ENCODE measurements at places on chromosomes 7 and 10. TPM values are rescaled to one million over a fixed set of nuclear protein-coding genes. Genes with fewer than 3 reads are reported as not detected.

SLC26A3 gene
- 2.1 TPM for total RNA-seq

TYW1B gene
- 5.1 TPM for total RNA-seq

TLX1 gene
- total RNA-seq, result 0.60 TPM

SPDYE1 gene
- total RNA-seq, result not detected

PHKG1 gene
- total RNA-seq, result 0.15 TPM

NPY gene
- total RNA-seq, result not detected

PMPCB gene
- total RNA-seq, result 44.9 TPM

VAX1 gene
- not detected for total RNA-seq

FOXI2 gene
- not detected for total RNA-seq

DNAH11 gene
- total RNA-seq, result 0.67 TPM

STRIP2 gene
- 0.86 TPM for total RNA-seq

CYP17A1 gene
- total RNA-seq, result 0.61 TPM

MYH16 gene
- not detected for total RNA-seq

DDX56 gene
- total RNA-seq, result 33.5 TPM

CTBP2 gene
- 5.8 TPM for total RNA-seq

CAV1 gene
- 19.8 TPM for total RNA-seq

ELN gene
- 4.7 TPM for total RNA-seq

ETV1 gene
- 3.3 TPM for total RNA-seq

CLDN4 gene
- 1.4 TPM for total RNA-seq

FAM237B gene
- total RNA-seq, result not detected

SFXN2 gene
- 7.1 TPM for total RNA-seq

CDC14C gene
- total RNA-seq, result not detected

HOGA1 gene
- 32.8 TPM for total RNA-seq

GNGT1 gene
- total RNA-seq, result not detected

SLC39A12 gene
- total RNA-seq, result 0.11 TPM

NEUROG3 gene
- not detected for total RNA-seq

GPR26 gene
- not detected for total RNA-seq

SMKR1 gene
- not detected for total RNA-seq

MINDY4 gene
- total RNA-seq, result 2.2 TPM

LRRC17 gene
- 0.98 TPM for total RNA-seq

SLC13A1 gene
- not detected for total RNA-seq

MRC1 gene
- total RNA-seq, result 9.8 TPM

HYAL4 gene
- total RNA-seq, result not detected

ST8SIA6 gene
- total RNA-seq, result 2.2 TPM

DDIT4 gene
- total RNA-seq, result 153 TPM

MDFIC gene
- 20.7 TPM for total RNA-seq

KAZALD1 gene
- total RNA-seq, result 0.31 TPM

FAM25C gene
- total RNA-seq, result not detected

BRAT1 gene
- 15.2 TPM for total RNA-seq

UCMA gene
- not detected for total RNA-seq

SFTPA1 gene
- 0.40 TPM for total RNA-seq

CPA2 gene
- not detected for total RNA-seq

EVX1 gene
- not detected for total RNA-seq

OPN4 gene
- not detected for total RNA-seq

DAGLB gene
- 8.9 TPM for total RNA-seq

AKR1C3 gene
- total RNA-seq, result 330 TPM

ASIC3 gene
- total RNA-seq, result 1.2 TPM

WDR86 gene
- total RNA-seq, result 0.31 TPM

PRSS37 gene
- not detected for total RNA-seq

ANKRD61 gene
- total RNA-seq, result not detected

PNLIP gene
- total RNA-seq, result not detected

FEZF1 gene
- total RNA-seq, result not detected

STAG3 gene
- total RNA-seq, result 5.9 TPM

DPP6 gene
- not detected for total RNA-seq

APBB1IP gene
- total RNA-seq, result 18.0 TPM

ABCC2 gene
- total RNA-seq, result 136 TPM

GSDME gene
- total RNA-seq, result 3.1 TPM

PNLIPRP3 gene
- total RNA-seq, result not detected

Data from right lobe of liver (tissue), 6 donors.